Body of pancreas (tissue), 4 donors: ENCODE measurements at places on chromosomes 2 and 18. TPM values are rescaled to one million over a fixed set of nuclear protein-coding genes. Genes with fewer than 3 reads are reported as not detected.

Gene ERBB4
- 1.6 TPM for total RNA-seq

DNA sequence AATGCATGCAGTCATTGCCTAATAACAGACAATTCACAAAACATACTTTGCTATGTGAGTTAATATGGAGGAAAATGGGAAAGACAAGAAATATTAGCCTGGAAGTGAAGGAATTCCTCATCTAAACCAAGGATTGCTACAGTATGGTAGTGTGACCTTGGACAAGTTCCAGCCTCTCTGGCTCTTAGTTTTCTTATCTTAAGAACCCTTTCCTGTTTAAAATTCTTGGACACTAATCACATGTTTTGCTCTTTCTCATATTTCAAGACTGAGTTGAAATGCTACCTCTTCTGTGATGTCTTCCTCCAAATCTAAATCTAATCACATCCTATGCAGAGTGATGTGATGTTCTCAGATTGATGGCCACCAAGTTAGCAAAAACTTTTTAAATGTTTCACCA, 20.8 kb upstream of the ADAM23 start:
- no peaks in the 10 kb centered on the region for H3K36me3 ChIP-seq
- no peak overlapping the region for H3K4me3 ChIP-seq
- peak; percentile 37 for DNase-seq
- H3K27me3 ChIP-seq: no peaks in the 10 kb centered on the region
- H3K4me1 ChIP-seq: no peaks in the 10 kb centered on the region
- H3K27ac ChIP-seq: no peak overlapping the region

DNA sequence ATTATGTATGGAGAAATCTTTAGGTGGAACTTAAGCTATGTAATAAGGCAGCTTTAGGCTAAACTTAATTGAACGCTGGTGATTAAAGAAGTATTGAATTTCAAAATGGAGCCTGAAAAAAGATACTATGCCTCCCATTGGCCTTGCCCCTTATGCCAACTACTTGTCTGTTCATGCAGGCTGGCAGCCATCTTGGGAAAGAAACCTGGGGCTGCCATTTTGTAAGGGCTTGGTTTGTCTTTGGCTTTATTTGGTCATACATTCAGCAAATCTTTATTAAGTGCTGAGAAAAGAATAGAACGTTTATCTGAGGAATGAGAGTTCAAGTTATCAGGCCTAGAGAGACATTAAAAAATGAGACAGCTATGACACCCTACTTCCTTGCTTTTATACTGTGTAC, 231.3 kb downstream of the KCNE4 start:
- H3K4me1 ChIP-seq: no peaks in the 10 kb centered on the region

GRCh38 chr2:7448578-7449264, 531.5 kb downstream of the RNF144A start:
- no peaks in the 10 kb centered on the region for H3K4me1 ChIP-seq
- DNase-seq: no peak
- no peaks in the 10 kb centered on the region for H3K36me3 ChIP-seq
- no peak overlapping the region for H3K27ac ChIP-seq

- no peak overlapping the region for H3K4me3 ChIP-seq
- peaks cover 7% of the 10 kb centered on the region for H3K4me1 ChIP-seq
- H3K27ac ChIP-seq: no peak overlapping the region
- no peaks in the 10 kb centered on the region for H3K36me3 ChIP-seq
- no peak for DNase-seq
These were observed 45.1 kb downstream of the SLC9A4 start for GRCh38 chr2:102518170-102518569.

GRCh38 chr18:46946656-46947282, 29.4 kb downstream of the KATNAL2 start:
- peaks cover 4% of the 10 kb centered on the region for H3K4me1 ChIP-seq
- peak; percentile 88 for DNase-seq
- peak overlapping the region; percentile 17 for H3K4me3 ChIP-seq
- H3K36me3 ChIP-seq: no peaks in the 10 kb centered on the region
- H3K27ac ChIP-seq: no peak overlapping the region

- H3K4me1 ChIP-seq: peaks cover 8% of the 10 kb centered on the region
- no peak for DNase-seq
- no peak overlapping the region for H3K4me3 ChIP-seq
- no peak overlapping the region for H3K27ac ChIP-seq
These were observed 1.3 kb upstream of the RSAD2 start for GRCh38 chr2:6876309-6876708.

Gene SLC4A3
- total RNA-seq: 10.9 TPM

DNA sequence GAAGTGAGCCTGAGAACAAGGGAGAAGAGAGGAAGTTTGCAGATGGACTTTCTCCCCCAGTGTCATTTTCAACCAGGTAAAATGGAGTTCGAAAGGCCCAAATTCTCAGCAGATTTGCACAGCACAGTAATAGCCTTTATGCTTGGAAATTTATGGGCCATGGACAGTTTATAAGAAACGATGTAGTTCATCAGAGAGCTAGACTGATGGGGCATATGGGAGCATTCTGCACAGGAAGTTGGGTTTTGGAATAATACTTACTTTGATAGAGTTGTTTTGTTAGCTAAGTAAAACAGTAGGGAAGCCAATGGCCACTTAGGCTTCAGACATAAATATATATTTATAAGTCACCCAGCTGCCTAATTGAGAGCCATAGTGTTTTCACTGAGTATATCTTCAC, 169.4 kb downstream of the MEIS1 start:
- no peaks in the 10 kb centered on the region for H3K27me3 ChIP-seq
- H3K4me1 ChIP-seq: no peaks in the 10 kb centered on the region
- H3K36me3 ChIP-seq: no peaks in the 10 kb centered on the region
- H3K4me3 ChIP-seq: no peak overlapping the region
- DNase-seq: no peak

DNA sequence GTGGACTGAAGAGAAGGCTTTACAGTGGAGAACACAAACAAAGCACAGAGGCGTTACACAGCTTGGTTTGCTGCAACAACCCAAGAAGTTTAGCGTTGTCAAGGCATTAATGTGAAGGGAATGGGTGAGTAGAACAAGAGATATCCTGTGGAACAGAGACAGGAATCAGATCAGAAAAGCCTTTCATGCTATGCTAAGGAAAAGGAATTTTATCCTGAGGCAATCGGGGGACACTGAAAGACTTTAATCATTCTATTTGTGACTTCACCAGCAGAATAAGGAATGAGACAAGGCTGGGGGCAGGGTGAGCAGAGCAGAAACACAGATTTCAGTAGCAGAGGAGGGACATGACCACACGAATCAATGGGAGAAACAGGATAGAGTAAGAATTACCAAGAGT, 600.7 kb downstream of the IRS1 start:
- no peaks in the 10 kb centered on the region for H3K36me3 ChIP-seq
- no peak overlapping the region for H3K4me3 ChIP-seq
- no peak overlapping the region for H3K27ac ChIP-seq
- no peaks in the 10 kb centered on the region for H3K27me3 ChIP-seq

Gene SPDYA
- total RNA-seq: 1.6 TPM

GRCh38 chr2:47741101-47741500, 41.8 kb upstream of the MSH6 start:
- H3K27ac ChIP-seq: no peak overlapping the region
- no peaks in the 10 kb centered on the region for H3K4me1 ChIP-seq
- H3K36me3 ChIP-seq: no peaks in the 10 kb centered on the region
- no peak for DNase-seq
- no peaks in the 10 kb centered on the region for H3K27me3 ChIP-seq

Gene TRIM43
- not detected for total RNA-seq

Gene KIAA2012
- not detected for total RNA-seq

DNA sequence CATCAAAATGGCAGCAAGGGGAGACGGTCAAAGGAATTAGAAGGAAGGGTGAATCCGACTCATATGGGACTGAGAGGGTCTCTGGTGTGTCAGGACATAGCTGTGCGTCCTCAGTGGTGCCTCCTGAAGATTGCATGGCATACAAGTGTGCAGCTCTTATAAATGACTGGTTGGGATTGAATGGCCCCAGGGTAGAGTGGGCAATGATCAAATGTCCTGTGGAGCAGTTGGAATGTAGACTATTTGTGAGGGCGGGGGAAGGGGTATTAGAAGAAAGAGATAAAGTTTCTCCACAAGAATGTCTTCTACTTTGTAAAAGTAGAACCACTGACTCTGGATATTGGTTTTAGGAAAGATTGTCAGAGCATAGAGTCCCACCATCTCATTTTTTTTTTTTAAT, 24.6 kb downstream of the CTLA4 start:
- H3K4me1 ChIP-seq: no peaks in the 10 kb centered on the region
- no peaks in the 10 kb centered on the region for H3K27me3 ChIP-seq

DNA sequence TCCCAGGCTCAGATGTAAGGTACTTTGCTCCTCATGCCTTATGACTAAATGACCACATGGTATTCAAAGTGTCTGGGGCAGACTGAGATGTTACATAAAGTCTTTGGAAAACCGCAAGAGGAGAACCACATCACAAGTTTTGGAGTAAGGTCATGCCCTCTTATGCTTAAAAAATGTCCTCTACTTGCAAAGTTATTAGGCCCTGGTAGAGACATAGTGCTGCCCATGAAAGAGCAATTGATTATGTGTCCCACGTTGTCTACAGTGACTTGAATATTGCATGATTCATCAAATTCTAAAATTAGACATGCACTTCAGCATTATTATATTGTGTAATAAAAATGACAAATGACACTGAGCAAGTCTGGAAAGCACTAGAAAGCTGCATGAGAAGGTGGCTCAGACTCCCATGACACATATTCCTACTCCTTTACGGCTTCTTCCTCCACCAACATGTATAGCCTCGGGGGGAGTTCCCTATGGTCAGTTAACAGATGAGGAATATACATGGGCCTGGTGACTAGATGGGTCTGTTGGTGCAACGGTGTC, 602.6 kb upstream of the VRK2 start:
- no peaks in the 10 kb centered on the region for H3K27me3 ChIP-seq
- H3K4me1 ChIP-seq: no peaks in the 10 kb centered on the region
- no peaks in the 10 kb centered on the region for H3K36me3 ChIP-seq
- no peak overlapping the region for H3K27ac ChIP-seq

Gene LAMA3
- total RNA-seq: 21.1 TPM

- DNase-seq: no peak
- no peaks in the 10 kb centered on the region for H3K4me1 ChIP-seq
- H3K36me3 ChIP-seq: no peaks in the 10 kb centered on the region
- H3K27me3 ChIP-seq: no peaks in the 10 kb centered on the region
- no peak overlapping the region for H3K27ac ChIP-seq
- no peak overlapping the region for H3K4me3 ChIP-seq
These were observed 60.5 kb downstream of the SOCS6 start for GRCh38 chr18:70349316-70349715.

Gene WDR7
- 16.3 TPM for total RNA-seq

Gene TMEM198
- total RNA-seq: 5.7 TPM

DNA sequence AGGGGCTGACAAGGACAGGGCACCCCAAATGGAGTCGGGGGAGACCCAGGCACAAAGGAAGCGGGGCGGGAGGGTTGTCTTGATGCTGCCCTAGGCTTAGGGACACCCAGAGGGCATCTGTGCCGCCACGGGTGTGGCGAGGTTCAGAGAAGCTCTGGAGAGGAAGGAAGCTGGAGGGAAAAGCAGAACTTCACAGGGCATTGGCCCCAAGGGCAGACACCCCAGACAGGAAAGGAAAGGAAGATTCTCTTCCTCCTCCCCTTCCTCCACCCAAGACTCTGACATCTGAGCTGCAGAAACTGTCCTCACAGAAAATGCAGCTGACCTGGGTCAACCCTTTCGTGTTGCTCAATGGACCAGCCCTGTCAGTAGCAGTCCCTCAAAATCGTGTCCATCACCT, 25.6 kb downstream of the DNMT3A start:
- no peaks in the 10 kb centered on the region for H3K36me3 ChIP-seq
- DNase-seq: peak; percentile 65
- peaks cover 48% of the 10 kb centered on the region for H3K4me1 ChIP-seq
- no peak overlapping the region for H3K27ac ChIP-seq

DNA sequence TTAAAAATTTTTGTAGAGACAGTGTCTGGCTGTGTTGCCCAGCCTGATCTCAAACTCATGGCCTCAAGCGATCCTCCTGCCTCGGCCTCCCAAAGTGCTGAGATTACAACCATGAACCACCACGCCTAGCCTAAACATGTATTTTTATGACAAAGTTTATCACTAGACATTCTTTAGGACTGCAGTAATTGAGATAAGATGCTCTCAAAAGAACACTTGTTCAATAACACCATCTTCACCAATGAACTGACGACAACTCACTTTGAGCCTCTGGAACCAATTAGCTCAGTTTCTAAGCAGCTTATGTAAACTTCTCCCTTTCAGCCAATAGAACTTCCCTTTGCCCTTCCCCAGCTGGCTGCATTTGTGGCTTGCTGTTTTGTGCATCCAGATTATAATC, 15.3 kb upstream of the PPP4R1 start:
- no peaks in the 10 kb centered on the region for H3K36me3 ChIP-seq
- H3K27ac ChIP-seq: no peak overlapping the region
- peaks cover 16% of the 10 kb centered on the region for H3K4me1 ChIP-seq
- H3K27me3 ChIP-seq: no peaks in the 10 kb centered on the region
- no peak for DNase-seq

Gene AFF3
- total RNA-seq: 0.99 TPM

DNA sequence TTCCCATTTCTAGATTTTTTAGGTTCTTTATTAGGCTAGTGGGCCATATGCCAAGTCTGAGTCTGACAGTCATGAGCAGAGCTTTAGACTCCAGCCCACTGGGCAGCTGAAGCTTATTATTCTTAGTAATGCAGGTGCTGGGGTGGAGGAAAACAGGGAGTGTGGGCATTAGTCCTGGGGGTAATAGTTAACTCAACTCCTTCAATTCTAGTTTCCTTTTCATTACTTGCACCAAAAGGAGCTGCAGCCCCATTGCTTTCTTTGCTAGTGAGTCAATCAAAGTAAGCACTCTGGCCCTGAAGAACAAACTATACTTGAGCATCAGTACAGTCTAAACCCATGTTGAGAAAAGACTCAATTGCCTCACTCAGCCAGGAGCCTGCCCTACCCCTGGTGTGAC, 35.5 kb downstream of the ICOS start:
- no peaks in the 10 kb centered on the region for H3K4me1 ChIP-seq
- no peak for DNase-seq
- H3K27ac ChIP-seq: no peak overlapping the region
- H3K27me3 ChIP-seq: no peaks in the 10 kb centered on the region
- H3K4me3 ChIP-seq: no peak overlapping the region
- no peaks in the 10 kb centered on the region for H3K36me3 ChIP-seq

Gene IGFBP5
- total RNA-seq: 415 TPM

Gene SAG
- total RNA-seq: not detected

- H3K27me3 ChIP-seq: no peaks in the 10 kb centered on the region
- DNase-seq: no peak
- H3K4me3 ChIP-seq: no peak overlapping the region
- H3K27ac ChIP-seq: no peak overlapping the region
These were observed 432.9 kb upstream of the MYT1L start for GRCh38 chr2:2764001-2764355.

Gene NUP35
- total RNA-seq: 4.0 TPM
